ENCODE measurements at places on chromosomes 11 and 22.

GRCh38 chr11:95717314-95717713, 72.3 kb downstream of the FAM76B start:
- DNase-seq: no peak

- no peak for DNase-seq
These were observed 36.4 kb upstream of the GLYATL1 start for GRCh38 chr11:58902881-58903280.

GRCh38 chr11:12556155-12556554, 118.1 kb upstream of the TEAD1 start:
- DNase-seq: no peak

- DNase-seq: no peak
These were observed 5.2 kb downstream of the MAML2 start for GRCh38 chr11:96337541-96338431.

- DNase-seq: no peak
These were observed 16.0 kb downstream of the PIM3 start for GRCh38 chr22:49976439-49977175.

DNA sequence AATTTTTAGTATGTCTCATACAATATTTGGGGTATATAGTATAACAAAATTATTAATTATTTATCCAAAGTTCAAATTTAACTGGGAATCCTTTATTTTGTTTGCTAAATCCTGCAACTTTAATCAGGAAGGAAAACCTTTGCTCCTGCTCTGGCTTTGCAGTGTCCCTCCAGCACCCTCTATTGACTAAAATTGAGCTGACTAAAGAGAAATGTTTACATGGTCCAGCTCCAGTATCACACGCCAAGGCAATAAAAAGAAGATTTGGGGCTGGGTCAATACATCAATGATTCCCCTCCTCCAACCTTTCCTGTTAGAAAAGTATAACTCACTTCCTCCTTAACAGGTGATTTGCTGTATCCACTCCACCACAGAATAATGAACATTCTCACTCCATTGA, 153.0 kb upstream of the LRRC4C start:
- no peak for DNase-seq

- no peak for DNase-seq
These were observed 22.4 kb upstream of the GAL start for GRCh38 chr11:68661697-68662603.

DNA sequence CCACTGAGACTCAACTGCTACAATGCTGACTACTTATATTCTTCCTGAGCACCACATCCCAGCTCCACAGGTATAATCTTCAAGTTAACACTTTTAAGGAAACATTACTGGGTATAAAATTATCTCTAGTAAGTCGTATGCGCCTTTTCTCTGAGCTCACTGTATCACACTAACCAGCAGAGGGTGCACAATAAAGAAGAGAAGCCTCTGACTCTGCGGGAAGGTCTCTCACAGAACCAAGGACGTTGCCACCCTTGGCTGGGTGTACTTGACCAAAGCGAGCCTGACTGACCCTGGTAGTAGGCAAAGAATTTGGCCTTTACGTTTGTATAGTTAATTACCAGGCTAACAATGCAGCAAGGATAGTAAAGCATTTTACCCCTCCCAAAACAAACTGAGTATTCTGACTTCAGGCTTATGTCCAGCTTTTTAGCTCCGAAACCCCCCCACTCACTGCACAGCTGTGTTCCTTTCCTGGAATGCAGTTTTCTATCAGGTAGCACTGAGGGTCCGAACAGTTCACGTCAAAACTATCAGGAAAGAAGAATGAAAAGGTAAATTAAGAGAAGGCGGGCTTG, at the start of gene BTBD18:
Gene BTBD18 (minus strand): TSS at position 144 of the 578 bp plus-strand sequence. CDS start 631 bp downstream, outside the sequence.
- no peak for DNase-seq

GRCh38 chr11:70343636-70344035, 54.7 kb upstream of the CTTN start:
- no peak for DNase-seq

- DNase-seq: no peak
These were observed 70.9 kb upstream of the SORL1-AS1 start for GRCh38 chr11:121523581-121524232.

- DNase-seq: no peak
These were observed 4.2 kb upstream of the HBD start for GRCh38 chr11:5238486-5238885.

GRCh38 chr11:121561716-121562115, 108.9 kb upstream of the SORL1-AS1 start:
- no peak for DNase-seq

DNA sequence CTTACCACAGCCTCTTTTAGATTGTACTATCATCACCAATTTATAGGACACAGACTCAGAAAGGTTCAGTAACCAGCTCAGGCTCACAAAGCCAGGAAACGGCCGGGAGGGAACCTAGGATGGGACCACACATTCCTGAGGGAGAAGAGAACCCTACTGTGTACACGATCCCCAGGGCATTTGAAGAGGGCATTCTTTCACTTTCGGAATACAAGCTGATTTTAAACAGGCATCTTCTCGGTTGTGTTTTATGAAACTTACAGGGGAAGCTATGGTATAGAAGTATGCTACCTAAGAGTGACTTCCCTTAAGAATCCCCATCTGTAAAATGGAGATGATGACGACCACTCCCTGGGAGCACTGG, 19.0 kb downstream of the SMCO4 start:
- no peak for DNase-seq

GRCh38 chr22:20272700-20273099, 4.6 kb upstream of the RTN4R start:
- no peak for DNase-seq

DNA sequence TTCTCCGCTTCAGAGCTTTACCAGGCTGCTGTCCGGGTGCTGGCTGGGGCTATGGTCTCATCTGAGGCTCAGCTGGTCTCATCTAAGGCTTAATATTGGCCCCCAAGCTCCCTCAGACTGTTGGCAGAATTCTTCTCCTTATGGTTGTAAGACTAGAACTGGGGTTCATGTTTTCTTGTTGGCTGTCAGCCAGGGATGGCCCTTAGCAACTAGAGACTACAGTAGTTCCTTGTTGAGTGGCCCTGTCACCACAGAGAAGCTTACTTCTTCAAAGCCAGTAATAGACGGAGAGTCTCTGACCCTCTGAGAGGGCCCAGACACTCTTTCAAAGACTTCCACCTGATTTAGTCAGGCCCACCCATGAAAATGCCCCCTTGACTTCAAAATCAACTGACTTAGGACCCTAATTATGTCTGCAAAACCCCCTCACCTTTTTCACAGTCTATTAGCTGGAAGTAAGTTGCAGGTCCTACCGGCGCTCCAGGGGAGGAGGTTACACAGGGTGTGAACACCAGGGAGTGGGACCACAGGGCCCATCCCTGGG, 24.2 kb upstream of the TREH start:
- DNase-seq: no peak

DNA sequence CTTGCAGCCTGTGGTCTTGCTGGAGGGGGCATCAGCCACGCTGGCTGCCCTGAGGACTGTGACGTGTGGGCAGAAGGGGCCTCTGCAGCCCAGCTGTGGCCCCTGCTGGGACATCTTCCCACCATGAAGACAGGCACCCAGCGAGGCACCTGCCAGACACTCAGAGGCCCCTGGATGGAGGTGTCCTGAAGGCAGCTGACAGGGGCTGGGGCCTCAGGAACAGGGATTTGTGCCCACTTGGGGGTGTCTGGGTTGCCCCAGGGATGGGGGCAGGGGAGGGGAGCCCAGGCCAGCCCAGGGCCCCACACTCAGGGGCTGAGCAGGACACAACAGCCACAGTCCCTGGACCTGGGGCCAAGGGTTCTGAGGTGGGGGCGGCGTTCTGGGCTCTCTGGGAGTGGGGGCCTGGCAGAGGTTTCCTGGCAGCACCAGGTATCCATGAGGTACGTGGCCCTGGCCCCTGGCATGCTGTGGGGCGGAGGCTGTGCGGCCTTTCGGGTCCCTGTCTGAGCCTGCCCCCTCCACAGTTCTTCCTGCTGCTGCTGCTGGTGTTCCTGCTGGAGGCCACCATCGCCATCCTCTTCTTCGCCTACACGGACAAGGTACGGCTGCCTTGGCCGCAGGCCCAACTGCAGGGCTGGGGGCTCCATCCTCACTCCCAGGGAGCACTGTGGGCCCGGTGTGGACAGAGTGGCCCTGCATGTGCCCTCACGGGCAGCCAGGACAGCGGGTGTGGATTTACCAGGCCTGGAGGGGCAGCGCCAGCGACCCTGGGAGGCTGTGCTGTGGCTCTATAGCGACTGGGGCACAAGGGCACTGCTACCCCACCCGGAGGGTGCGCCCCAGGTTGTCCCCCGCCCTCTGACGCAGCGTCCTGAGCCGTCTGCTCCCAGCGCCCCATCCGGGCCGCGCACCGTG, 21.5 kb downstream of the TSPAN4 start:
- no peak for DNase-seq

GRCh38 chr11:85710917-85711316, 24.9 kb upstream of the CCDC89 start:
- DNase-seq: no peak

Measured in CD8-positive, alpha-beta T cell (primary cell).